Tibial nerve (tissue), 4 donors: ENCODE measurements at places on chromosomes 6 and 20. TPM values are rescaled to one million over a fixed set of nuclear protein-coding genes. Genes with fewer than 3 reads are reported as not detected.

Gene BNIP5
- not detected for total RNA-seq

Gene OR2B3
- total RNA-seq, result not detected

Gene ITCH
- total RNA-seq, result 70.7 TPM

Gene SLC22A2
- not detected for total RNA-seq

Gene FAM209A
- not detected for total RNA-seq

Gene ZNF831
- total RNA-seq, result 1.8 TPM

Gene SLC35F1
- 12.7 TPM for total RNA-seq

Gene NKAIN4
- 3.3 TPM for total RNA-seq

Gene FOXS1
- total RNA-seq, result 9.8 TPM

Gene RFX6
- total RNA-seq, result 0.22 TPM

Gene C20orf202
- 0.59 TPM for total RNA-seq

Gene BMP7
- 14.1 TPM for total RNA-seq

Gene TRIM38
- 9.0 TPM for total RNA-seq

Gene MUC22
- total RNA-seq, result not detected

Gene ULBP2
- total RNA-seq, result not detected

Gene MPIG6B
- not detected for total RNA-seq

Gene AGER
- 12.7 TPM for total RNA-seq

Gene GRM1
- 0.44 TPM for total RNA-seq

Gene TOX2
- 2.0 TPM for total RNA-seq

Gene ZBP1
- not detected for total RNA-seq

Gene ALDH8A1
- total RNA-seq, result 1.6 TPM
